ENCODE measurements at places on chromosomes 1 and 21.

GRCh38 chr1:172680733-172681275 lies 21.9 kb downstream of the FASLG start:
- no peak for DNase-seq

DNA sequence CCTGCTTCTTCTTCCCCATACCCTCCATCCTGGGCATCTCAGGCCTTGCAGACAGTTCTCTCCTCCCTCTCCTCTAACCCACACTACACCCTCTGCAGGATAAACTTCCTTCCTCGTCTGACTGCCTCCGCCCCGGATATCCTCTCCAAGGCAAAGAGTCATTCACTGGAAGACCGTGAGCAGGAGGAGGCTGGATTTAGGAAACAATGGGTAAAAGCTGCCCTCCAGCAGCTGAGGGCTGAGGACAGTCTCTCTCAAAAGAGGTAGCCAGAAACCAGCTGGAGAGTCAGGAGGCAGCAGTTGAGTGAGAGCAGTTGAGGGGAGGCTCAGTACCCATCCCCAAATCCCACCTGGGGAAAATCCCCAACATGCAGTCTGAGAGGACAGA lies 1.4 kb downstream of the CSRP1 start:
- DNase-seq, result no peak

DNA sequence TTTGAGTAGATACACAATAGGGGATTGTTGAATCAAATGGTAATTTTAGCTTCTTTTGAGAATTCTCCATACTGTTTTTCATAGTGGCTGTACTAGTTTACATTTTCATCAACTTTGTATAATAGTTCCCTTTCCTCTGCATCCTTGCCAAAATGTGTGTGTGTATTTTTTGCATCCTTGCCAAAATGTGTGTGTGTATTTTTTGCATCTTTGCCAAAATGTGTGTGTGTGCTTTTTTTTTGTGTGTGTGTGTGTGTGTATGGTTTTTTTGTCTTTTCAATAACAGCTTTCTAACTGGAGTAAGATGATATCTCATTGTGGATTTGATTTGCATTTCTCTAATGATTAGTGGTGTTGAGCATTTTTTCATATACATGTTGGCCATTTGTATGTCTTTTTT lies 105.4 kb downstream of the ATP6V1G3 start:
- no peak for DNase-seq

DNA sequence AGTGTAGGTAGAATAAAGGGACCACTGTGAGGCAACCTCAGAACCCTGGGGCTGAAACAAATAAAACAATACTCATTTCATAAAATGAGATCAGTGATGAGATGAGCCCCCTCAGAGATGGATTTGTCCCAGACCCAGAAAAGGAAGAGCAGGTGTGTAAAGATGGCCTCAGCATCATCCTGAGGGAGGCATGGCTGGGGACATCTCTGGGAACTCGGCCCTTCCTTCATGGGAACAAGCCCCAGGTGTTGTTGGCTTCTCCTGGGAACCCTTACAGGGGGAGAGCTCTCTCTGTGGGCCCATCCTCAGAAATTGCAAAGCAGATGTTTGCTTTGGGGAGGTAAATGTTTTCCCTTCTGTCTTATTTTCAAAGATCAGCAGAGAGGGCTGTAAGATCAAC lies 133.2 kb upstream of the USP24 start:
- no peak for DNase-seq

- DNase-seq, result no peak
Observed at GRCh38 chr21:42760951-42761751, 107.7 kb downstream of the PDE9A start.

GRCh38 chr21:40011371-40011770 lies 144.1 kb downstream of the PCP4 start:
- DNase-seq, result no peak

GRCh38 chr21:9738527-9738926 lies 782.9 kb upstream of the TPTE start:
- no peak for DNase-seq

- DNase-seq, result no peak
Observed at GRCh38 chr1:98496256-98496995, 165.1 kb upstream of the SNX7 start.

GRCh38 chr1:54134295-54134694 lies 18.5 kb downstream of the CDCP2 start:
- DNase-seq, result no peak

DNA sequence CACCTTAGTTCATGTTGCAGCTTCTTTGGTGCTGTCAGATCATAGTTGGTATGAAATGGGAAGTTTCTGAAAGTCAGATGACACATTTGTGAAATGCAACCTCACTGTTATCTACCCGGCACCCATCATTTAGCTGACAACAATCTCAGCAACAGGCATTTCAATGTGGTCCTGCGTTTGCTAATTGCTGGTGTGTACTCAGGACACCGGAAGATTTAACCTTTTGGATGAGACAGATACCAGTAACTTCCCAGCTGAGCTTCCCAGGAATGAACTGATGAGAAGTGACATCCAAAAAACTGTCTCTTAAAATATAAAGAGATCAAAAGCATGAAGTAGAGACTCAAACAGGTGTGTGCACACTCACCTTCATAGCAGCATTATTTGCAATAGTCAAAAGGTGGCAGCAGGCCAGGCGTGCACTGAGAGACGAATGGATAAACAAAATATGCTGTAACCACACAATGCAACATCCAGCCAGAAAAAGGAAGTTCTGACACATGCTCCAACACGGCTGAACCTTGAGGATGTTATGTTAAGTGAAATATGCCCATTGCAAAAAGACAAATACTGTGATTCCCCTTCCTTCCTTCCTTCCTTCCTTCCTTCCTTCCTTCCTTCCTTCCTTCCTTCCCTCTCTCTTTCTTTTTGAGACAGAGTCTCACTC lies 7.9 kb upstream of the CLDN14 start:
- no peak for DNase-seq

- peak; percentile 12 for DNase-seq
Observed at GRCh38 chr1:45490121-45490625, 790 bp downstream of the TESK2 start.

GRCh38 chr1:218933513-218933912 lies 240.2 kb upstream of the LYPLAL1 start:
- no peak for DNase-seq

Measured in amniotic stem cell (primary cell).